Femur (tissue), 1 donor: ENCODE measurements at places on chromosomes 3 and 15.

GRCh38 chr3:45007091-45007490 is 19.0 kb upstream of the CLEC3B start:
- DNase-seq = no peak

GRCh38 chr3:74267588-74268184 is 346.8 kb downstream of the CNTN3 start:
- peak; percentile 24 for DNase-seq

DNA sequence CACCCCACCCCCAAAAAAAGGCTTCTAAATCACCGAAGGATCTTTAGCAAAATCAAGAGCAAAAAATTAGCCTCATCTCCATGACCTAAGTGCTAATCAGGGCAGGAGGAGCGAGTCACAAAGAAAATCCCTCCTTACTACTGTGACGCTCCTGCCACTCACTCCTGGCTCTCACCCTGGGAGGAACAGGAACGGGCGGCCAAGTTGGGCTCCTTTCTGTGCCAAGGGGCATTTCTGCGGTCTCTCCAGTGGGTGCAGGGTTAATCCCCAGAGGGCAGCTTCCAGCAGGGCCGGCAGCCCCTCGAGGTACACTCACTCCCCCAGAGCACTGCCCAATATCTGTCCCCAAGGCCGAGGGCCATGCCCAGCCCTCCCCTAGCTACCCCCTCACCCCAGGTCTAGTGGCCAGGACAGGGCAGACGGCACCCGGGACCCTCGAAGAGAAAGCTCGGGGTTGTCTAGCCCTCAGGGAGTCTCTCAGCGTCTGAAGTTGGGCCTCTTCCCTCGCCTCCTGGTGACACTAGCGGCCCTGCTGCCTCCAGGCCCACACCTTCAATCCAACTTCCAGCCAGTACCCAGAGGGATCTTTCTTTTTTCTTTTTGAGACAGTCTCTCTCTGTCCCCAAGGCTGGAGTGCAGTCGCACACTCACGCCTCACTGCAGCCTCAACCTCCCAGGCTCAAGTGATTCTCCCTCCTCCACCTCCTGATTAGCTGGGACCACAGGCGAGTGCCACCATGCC is 706 bp downstream of the CAV3 start:
- DNase-seq = no peak

- no peak for DNase-seq
Measured at GRCh38 chr3:190013943-190014924, 106.5 kb downstream of the P3H2 start.

DNA sequence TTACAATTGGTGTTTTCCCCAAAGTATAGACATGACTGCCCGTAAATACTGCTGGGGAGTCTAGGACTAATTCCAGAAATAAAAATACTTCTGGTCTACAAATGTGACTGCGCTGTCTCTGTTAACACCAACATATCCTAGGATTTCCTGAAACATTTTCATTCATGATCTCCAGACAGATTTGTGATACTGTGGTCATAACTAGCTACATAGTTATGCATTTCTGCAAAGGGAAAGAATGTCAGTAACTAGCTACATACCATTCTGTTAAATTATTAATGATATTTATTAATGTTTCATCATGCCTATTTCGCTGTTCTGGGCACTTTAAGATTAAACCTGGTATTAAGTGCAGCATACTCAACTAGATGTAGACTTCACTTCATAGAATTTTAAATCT is 33.3 kb downstream of the SETD5 start:
- no peak for DNase-seq

- no peak for DNase-seq
Measured at GRCh38 chr15:67931861-67932260, 92.0 kb upstream of the RNU6-1 start.

GRCh38 chr3:104102386-104102785 is 1264.3 kb upstream of the ALCAM start:
- DNase-seq = peak; percentile 30

- no peak for DNase-seq
Measured at GRCh38 chr3:68256635-68257223, 602.3 kb upstream of the SUCLG2 start.

DNA sequence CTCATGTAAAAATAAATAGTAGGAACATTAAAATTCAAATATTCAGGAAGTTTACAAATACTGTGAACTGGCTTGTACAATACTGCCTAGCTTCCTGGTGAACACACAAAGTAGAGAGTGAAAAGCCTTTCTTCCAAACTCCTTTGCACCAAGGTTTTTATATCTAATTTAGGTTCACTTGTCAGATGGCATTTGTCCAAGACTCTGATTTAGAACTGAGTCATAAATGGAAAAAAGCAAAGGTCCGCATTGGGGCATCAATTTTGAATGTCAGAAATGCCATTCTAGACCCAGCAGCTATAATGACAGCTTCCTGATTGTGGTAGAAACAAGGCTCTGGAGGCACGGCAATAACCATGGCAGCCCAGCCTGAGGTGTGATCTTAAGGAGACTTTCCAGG is 160.7 kb downstream of the PDE8A start:
- no peak for DNase-seq

- DNase-seq = no peak
Measured at GRCh38 chr3:148092624-148093347, 604.9 kb upstream of the AGTR1 start.

DNA sequence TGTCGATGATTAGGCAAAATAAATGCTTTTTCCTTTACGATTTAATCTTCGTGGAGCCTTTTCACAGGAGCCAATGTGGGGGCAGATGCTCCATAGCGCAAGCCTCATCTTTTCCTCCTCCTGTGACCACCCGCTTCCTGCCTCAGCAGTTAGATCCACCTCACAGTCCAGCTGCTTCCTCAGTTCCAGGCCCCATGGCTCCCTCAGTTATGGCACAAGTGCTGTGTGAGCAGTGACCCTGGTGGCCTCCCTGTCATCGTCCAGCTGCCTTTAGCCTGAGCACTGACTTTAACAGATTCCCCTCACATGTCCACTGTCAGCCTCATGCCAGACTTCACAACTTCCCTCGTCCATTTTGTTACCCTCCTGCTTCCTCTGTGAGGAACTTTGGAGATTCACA is 424.6 kb upstream of the GBE1 start:
- peak; percentile 15 for DNase-seq
